ENCODE measurements at places on chromosomes 16 and 17. TPM values are rescaled to one million over a fixed set of nuclear protein-coding genes. Genes with fewer than 3 reads are reported as not detected.

ARL5C gene
- total RNA-seq = not detected

DNA sequence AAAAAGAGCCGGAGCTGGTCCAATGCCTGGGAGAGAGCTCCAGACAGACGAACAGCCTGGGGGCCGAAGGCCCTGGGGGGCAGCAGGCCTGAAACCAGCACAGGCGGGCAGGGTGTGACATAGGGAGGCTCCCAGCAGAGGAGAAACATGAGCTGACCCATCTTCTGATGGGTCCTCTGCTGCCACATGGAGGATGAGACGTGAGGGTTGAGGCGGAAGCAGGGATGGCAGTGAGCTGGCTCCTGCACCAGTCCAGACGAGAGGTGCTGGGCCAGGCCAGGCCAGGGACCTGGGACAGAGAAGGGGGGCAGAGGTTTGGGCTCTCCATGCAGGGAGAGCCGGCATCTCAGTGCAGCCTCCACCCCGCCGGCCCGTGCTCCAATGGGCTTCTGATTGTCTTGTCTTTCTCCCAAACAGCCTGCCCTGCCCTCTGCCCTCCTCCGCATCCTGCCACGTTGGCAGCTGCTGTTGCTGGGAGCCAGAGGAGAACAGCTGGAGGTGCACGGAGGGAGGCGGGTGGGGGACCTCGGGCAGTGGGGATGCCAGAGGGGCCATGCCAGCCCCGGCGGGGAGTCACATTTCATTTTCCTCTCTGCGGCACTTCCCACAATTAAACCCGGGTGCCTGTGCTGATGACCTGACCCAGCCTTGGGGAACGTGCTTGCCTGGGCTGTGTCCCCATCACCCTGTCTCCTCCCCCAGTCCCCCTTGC lies 139.1 kb upstream of the GSE1 start:
- no peak for DNase-seq

DNA sequence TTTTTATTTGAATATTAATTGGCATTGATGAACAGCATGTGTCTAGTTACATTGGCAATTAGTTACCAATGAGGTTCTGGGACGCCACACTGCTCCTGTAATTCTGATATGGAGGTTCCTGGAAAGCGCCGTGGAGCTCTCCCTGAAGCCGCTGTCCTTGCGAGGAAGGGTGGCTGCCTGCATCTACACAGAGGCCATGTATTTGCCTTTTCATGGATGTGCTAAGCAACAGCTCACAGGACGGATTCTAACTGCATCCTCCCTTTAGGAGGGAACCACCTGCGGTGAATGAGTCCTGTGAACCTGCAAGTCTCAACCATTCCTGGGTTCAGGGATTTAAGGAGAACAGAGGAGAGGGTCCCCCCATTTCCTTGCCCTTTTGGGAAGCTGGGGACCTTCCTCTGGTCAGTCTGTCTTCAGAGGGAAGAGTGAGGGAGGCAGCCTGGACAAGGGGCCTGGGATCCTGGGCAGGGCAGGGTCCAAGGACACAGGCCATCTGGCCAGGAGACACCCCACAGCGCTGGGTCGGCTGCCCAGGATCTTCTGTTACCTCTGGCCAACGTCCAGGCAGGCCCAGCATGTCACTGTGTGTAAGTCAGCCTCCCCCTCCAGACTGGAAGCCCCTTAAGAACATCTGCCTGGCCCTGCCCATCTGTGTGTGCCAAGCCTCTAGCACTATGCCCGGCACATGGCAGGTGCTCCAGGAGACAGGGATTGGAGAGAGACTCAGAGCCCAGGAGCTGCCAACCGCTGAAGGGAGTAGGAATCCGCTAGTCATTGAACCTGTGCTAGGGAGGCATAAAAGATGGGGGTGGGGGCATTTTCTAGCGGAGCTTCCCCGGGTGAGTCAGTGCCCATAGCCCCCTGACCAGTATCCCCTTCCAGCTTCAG lies 314.1 kb upstream of the TNRC6C start:
- DNase-seq = no peak

- no peak for DNase-seq
Observed at GRCh38 chr17:28572259-28573039, 1.1 kb upstream of the PIGS start.

DNA sequence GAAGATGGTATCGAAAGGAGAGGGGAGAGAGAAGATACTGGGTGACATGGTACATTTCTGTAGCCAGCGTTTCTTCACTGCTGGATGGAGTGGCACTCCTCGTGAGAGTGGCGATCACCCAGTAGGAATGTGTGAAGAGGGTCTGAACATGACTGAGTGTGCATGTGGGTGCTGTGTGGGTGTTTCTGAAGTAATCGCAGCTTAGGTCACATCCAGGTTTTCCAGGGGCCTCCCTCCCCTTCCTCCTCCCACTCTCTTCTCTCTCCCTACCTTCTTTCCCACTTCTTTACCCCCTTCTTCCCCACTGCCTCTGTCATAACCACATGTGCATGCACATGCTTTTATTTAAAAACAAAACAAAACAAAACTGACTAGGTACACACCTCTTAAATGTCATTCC lies 1.8 kb downstream of the CLEC3A start:
- no peak for DNase-seq

- peak; percentile 89 for DNase-seq
Observed at GRCh38 chr16:85898521-85899442, at the start of gene IRF8. IRF8 (plus strand) TSS chr16:85899162; CDS start chr16:85903016, 3,854 bp downstream.

CCDC78 gene
- total RNA-seq = 0.38 TPM

DNA sequence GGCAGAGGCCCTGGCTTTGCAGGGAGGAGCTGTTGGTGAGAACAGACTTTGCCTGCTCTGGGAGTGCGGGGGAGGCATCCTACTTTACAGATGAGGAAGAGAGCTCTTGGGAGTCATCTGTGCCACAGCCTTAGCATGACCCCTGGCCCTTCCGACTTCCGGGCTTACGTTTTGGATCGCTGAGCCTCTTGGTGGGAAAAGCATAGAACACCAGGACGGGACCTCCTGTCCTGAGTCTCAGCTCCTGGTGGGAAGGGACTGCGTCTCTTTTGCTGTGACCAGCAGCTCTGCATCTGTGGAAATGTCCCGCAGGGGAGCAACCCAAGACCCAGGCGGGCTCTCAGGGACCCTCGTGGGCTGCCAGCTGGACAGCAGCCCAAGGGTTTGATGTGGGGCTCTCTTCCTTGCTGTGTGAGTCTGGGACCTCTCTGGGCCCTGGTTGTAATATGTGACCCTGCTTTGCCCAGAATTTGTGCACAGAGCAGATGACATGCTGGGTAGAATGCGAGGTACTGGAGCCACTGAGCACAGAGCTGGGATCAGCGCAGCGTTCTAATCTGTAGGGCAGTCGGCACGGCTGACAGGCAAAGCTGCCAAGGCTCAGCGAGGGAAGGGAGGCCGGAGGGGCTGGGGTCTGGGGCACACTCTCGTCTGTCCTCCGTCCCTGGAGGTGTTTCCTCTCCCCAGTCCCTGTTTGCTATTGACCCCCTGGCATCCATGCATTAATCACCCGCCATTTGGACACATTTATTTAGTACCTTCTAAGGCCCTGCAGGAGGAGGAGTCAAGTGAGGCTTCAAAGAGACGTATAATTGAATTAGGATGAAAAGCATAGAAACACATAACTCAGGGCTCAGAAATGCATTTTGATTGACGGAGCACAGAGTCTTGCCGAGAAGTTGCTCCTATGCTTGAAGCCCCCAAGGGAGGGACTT lies 64.0 kb downstream of the NT5M start:
- no peak for DNase-seq

C16orf96 gene
- total RNA-seq = 0.38 TPM

CTRB2 gene
- total RNA-seq = 12.7 TPM

MYADML2 gene
- total RNA-seq = not detected

DNA sequence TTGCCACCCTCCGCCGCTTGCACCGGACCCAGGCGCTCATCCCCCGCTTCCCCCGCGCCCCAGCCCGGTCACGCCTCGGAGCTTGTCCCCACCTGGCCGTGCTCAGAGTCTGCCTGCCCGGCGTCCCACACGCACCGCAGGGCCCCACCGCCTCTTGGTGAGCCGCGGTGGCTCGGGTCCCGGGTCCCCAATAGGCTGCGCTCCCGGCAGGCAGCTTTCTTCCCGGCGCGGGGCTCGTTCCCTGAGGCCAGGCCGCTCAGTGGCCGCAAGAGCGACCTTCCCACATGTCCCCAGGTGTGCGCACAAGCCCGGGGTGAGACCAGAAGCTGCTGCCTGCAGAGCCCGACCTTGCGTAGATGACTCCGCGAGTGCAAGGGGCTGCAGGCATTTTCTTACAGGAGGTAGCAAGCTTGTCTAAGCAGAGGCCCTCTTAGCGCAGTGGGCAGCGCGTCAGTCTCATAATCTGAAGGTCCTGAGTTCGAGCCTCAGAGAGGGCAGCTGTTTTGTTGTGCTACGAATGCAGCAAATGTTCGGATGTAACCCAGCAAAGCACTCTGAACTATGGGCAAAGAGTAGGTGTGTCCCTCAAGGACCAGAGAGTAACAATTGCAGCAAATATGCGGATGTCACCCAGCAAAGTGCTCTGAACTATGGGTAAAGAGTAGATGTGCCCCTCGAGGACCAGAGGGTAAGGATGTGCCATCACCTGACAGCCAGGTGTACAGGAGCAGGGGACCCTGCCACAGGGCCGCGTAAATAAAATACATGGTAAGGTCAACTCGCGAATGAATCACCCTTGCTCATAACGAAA lies 15.6 kb downstream of the TLE7 start:
- DNase-seq = no peak

DNA sequence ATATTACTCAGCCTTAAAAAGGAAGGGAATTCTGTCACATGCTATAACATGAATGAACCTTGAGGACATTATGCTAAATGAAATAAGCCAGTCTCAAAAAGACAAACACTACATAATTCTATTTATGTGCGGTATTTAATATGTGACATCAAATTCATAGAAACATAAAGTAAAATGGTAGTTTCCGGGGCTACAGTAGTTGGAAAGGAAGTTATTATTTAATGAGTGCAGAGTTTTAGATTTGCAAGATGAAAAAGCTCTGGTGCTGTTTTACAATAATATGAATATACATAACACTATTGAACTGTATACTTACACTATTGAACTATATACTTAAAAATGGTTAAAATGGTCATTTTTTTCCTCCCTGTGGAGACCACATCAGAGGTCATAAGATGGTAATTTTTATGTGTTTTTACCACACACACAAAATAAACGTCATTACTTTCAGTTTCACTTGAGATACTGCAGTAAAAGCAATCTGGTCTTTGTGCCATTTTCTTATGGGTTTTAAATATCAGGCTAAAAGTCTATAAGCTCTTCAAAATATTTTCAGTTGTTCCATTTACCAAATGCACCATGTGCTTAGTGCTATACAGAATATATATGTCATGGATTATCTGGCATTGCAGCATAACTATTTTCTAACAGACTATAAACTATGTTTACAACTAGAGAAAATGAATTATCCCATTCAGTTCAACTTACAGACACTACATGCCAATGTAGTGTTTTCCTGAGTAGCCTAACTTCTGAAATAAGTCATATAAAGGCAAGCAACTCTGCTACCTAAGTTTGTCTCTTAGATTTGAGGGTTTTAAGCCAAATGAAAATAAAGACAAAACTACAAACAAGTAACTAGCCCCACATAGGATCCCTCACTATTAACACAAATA lies 90.9 kb downstream of the SPAG9 start:
- DNase-seq = no peak

GRCh38 chr16:719815-720446 lies 1.0 kb upstream of the ANTKMT start:
- no peak for DNase-seq

DNA sequence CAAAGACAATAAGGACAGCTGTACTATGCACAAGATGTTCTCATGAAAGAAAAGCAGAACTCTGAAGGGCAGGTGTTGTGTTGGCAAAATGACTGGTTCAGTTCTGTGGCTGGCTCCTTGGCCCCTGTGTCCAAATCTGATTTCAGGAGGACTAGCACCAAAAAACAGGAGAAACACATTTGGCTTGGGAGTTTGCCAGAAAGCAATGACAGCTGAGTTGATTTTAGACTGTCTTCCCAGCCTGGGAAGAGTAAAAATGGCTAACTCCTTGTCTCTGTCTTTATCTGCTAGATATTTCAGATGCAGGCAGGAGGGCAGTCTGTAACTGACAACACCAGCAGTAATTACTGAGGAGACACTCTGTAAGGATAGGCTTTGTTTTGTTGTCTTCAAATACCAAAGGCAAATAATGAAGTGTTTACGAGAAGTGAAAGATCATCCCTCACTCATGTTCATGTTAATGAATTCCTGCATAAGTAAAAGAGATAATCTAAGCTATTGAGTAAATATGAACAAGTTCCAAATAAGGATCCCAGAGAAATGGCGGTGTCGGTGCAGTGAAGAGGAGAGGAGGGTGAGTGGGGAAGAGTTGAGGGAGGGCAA lies 989.0 kb downstream of the CDH11 start:
- no peak for DNase-seq

DNA sequence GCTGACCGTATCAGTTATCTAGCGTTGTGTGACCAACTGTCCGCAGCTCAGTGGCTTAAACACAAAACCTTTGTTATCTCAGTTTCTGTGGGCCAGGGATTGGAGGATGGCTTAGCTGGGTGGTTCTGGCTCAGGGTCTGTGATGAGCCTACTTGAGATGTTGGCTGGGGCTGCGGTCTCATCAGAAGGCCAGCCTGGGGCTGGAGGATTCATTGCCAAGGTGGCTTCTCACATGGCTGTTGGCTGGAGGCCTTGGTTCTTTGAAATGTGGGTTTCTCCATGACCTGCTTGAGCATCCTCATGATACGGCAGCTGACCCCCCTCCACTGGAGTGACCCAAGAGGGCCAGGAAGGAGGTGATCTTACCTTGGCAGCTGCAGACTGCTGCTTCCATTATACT lies 16.7 kb downstream of the GSE1 start:
- DNase-seq = no peak

DNA sequence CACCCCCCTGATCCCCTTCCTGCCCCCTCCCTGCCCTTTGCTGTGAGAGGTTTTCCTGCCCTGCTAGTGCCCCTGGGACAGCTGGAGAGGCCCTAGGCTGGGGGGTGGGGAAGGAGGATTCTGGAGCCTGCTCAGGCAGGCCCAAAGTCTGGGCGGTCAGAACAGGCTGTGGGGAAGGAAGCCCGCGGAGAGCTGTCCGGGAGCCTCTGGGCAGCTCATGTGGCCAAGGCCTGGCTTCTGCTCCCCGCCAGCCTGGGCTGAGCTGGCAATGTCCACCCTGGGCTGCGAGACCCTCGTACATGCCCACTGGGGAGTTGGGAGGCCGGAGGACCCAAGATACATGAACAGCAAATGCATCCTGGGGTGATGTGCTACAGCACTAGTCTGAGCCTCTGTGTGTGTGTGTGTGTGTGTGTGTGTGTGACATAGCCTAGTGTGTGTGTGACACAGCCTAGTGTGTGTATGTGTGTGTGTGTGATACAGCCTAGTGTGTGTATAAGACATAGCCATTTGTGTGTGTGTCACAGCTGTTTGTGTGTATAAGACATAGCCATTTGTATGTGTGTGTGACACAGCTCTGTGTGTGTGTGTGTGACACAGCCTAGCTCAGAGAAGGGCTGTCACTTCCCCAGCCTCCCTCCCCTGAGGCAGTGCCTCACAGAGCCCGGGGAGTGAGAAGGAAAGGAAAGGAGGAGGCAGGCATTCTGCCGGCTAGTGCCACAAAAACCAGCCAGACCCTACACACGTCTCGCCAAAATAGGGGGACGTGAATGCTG lies 201.4 kb upstream of the CIBAR2 start:
- DNase-seq = no peak

- DNase-seq = no peak
Observed at GRCh38 chr17:74512624-74513091, 18.6 kb downstream of the CD300LB start.

CRYBA1 gene
- not detected for total RNA-seq
